Stimulated activated CD4-positive, alpha-beta T cell treated with anti-CD3 and anti-CD28 coated beads, TNF-alpha, amount 100 ng/mL, for 48 hours (primary cell): ENCODE measurements at places on chromosomes 11 and 22.

DNA sequence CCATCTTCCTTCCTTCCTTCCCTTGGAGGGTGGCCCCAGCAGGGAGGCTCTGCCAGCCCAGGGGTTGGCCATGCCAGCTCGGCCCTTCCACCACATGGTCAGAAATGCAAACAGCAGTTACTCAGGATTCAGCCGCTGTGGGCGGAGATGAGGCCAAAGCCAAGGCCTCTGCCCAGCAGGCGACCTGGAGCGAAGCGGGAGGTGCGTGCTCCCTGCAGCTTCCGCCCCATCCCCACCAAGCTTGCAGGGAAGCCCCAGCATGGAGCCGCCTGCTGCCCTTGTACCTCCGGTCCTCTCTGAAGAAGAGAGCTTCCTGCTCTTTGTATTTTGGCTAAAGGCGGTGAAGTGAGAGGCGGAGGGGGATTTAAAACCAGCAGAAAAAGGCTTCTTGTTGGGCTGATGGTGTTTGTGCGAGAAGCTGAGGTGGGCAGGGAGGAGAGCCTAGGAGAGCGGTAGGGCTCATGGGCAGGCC, 50.4 kb downstream of the ANO1 start:
- DNase-seq: no peak

DNA sequence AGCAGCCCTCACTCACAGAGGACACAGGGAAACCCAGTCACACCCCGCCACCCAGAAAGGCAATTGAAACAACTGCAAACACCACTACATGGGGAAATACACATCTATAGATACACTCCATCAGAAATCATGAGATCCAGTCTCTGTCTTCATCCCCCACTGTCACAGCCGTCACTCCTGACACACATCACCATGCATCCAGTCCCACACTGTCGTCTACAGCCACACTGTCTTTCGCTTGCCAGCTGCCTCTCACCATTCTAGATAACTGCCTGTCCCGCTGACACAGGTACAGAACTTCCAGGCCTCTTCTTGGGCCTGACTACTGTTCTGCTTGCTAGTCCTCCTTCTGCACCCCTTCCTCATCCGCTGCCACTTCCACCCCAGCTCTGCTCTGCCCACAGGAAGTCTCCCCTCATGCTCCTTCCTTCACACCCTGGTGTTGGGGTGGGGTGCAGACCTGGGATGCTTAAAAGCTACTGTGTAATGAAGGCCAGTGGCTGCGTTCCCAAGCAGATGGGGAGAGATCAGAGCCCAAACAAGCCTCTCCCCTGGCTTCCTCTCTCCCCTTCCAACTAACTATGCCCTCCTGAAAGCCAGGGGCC, 42.6 kb downstream of the SLC22A12 start:
- no peak for DNase-seq

DNA sequence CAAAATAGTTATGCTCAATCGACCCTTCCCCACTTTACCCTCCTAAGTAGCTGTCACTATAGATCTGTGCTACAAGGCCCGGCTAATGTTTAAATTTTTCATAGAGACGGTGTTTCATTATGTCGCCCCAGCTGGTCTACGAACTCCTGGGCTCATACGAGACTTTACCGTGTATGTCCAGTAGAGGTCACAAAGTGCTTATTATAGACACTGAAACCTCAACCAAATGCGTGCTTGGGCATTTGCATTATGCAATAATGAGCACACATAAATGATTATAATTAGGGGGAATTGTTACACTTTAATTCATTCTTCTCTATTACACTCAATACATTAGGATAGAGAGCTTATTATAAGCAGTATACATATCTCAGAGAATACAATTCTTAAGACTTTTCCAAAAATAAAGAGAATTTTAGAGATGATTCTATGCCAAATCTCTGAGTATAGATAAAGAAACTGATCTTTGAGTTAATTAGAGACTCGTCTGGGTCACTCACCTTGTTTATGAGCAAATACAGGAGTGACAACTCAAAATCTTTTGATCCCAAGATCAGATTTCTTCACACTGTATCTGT, 12.5 kb upstream of the MRPL16 start:
- DNase-seq: no peak

GRCh38 chr11:4095509-4096230, 1.1 kb downstream of the RRM1 start:
- no peak for DNase-seq
